ENCODE measurements at places on chromosomes 4 and X.

GRCh38 chrX:82081027-82081426 is 879.1 kb downstream of the SH3BGRL start:
- DNase-seq: no peak

GRCh38 chr4:93199492-93199891 is 629.1 kb upstream of the ATOH1 start:
- no peak for DNase-seq

DNA sequence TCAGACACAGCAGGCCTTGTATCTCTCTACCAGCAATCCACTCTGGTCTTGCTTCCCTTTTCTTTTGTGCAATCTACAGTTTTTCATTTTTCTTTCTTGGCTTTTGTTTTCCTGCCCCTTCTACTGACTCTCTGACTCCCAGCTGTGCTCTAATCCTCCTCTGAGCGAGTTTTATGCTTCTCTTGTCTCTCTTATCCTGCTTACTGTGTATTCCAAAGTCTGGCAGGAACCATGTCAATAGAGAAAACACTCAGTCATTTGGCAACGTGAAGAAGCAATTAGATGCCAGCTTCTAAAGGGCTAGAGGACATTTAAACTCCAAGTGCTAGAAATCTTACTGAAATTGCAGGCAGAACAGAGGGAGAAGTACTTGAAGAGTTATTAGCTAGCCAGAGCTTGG is 984.6 kb upstream of the TENM3 start:
- DNase-seq: no peak

- DNase-seq: no peak
These were observed 17.2 kb upstream of the PRDM5 start for GRCh38 chr4:120939693-120940092.

All from AG09309 (cell line).